Activated CD4-positive, alpha-beta T cell treated with anti-CD3 and anti-CD28 coated beads, Interleukin-2, amount 10 ng/mL, durations not matched to agents 24 days and 14 days (primary cell): ENCODE measurements at places on chromosomes 11 and 22.

DNA sequence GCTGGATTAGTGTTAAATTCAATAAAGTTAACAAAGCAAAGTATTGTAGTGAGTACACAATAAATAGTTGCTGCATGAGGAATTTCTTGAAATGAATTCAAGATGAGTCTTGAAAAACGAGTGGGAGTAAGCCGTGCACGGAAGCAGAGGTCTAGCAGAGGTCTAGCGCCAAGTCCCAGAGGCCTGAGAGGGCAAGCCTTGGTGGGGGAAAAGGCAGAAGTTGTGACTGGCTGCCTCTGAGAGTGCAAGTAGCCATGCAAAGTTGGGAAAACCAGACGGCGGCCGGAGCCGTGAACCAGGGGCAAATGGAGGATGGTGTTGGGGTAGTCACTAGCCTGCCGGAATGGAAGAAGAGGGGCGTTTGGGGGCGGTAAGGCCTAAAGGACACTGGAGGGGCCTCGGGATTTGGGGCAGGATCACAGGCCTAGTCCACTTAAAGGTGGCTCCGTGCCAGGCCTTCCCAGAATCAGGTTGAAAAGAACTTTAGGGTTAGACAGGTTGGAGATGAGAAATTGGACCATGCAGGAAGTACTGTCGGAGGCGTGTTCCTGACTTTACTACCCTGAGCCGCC, 379 bp upstream of the SLC3A2 start:
- no peak for DNase-seq

DNA sequence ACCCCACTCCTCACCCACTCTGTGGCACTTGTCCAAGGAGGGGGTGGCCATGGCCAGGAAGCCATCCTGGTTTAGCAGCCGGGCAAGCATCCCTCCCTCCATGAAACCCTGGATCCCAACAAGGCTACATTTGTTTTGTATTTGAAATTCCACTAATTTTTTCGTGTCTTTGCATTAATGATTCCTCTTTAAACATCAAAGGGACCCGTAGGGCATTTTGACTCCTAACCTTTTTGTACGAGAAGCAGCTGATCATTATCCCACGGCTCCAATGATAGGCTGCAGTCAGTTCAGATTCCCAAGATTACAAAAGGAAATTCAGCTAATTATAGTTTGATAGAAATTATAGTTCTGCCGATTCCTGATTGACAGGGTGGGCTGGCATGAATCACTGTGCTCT, 10.7 kb downstream of the MYEOV start:
- DNase-seq, result no peak

DNA sequence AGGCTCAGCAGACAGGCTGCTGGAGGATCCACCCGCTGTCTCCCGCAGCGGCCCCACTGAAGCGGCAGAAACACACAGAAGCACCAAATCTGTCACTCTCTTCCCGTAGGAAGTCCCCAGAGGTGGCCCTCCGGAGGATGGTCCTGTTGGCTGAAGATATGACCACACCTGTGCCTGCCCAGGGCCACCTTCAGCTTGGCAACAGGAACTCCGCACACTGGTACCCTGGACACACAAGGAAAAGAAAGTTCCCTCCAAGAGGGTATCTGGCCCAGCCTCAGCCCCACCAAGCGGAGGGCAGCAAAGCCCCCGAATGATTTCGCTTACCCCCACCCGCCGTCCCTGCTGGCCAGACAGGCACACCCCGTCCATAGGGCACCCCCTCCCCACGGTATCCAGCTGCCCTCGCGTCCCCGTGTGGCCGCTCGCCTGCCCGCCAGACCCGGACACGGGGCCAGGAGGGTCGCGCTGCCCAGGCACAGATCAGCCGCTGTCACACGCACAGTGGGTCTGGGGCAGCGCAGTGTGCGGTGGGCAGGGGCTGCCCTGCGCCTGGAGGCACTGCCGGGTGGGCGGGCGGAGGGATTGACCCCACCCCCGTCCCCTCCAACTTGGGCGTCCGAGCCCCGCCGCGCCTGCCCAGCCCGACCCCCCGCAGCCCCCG, 7.0 kb downstream of the RASSF7 start:
- DNase-seq, result no peak

GRCh38 chr11:120568572-120569307, 57.2 kb downstream of the GRIK4 start:
- no peak for DNase-seq

DNA sequence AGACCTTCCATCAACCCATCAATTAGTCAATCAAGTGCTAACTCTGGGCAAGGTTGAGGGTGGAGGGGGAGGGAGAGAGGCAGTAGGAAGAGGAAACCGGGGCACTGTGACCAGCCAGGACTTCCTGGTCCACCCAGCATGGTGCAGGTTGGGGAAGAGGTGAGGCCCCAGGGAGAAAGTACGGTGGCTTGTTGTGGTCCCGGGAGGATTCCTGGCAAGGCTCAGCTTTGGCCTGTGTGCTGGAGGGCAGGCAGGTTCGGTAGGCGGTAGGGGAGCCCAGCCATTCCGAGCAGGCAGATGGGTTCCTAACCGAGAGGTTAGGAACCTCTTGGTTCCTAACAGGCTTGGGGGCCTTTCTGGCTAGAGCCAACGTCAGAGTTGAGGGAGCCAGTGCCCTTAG, 10.8 kb downstream of the ST14 start:
- no peak for DNase-seq
